ENCODE measurements at places on chromosomes 2 and 18.
A peak's percentile ranks its signal among the peaks of the same experiment; 100 is the strongest.

- DNase-seq = no peak
Measured at GRCh38 chr18:72822202-72822601, 45.6 kb downstream of the NETO1 start.

DNA sequence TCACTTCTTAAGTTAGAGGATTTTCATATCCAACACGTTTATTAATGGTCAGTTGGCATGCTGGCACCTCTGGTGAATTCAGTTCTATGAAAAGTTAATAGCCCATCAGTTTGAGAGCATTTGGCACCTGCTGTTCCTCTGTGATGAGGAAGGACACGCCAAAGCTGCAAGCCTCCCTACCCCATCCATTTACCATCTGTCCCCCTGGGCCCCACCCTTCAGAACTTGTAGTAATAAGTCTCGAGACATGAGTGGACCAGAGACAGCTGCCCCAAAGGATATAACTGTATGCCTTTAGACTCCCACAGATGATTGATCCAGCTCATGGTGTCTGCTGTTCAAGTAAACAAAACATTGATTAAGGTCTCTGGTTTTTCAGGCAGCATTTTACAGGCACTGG is 6.3 kb downstream of the OST4 start:
- DNase-seq = no peak

DNA sequence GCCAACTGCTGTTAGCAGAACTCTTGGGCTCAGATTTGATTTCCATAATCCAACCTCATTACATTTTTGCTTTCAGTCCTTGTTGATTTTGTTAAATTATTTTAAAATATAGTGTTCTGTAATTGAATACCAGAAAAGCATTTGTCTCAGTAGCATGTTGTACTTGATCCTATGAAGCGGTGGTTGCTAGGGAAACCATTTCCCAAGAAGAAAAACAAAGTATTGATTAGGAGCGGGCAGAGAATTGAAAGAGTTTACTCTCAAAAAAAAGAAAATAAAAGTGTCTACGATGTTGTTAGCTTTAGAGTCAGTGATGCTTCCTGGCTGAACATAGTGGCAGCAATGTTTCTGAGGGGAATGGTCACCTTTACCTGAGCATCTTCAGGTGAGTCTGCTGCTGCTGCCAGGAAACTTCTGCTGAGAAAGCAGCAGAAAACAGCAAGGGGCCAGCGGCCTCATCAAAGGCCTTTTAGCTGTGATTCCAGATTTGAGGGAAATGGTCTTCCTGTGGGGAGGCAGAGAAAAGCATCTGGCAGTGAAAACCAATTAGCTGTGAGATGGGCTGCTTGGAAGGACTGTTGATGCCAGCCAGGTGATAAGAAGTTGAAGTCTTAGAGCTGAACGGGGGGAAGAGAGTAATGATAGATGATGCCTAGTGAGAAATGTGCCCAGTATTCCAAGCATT is 37.1 kb downstream of the CRIM1 start:
- DNase-seq = no peak

DNA sequence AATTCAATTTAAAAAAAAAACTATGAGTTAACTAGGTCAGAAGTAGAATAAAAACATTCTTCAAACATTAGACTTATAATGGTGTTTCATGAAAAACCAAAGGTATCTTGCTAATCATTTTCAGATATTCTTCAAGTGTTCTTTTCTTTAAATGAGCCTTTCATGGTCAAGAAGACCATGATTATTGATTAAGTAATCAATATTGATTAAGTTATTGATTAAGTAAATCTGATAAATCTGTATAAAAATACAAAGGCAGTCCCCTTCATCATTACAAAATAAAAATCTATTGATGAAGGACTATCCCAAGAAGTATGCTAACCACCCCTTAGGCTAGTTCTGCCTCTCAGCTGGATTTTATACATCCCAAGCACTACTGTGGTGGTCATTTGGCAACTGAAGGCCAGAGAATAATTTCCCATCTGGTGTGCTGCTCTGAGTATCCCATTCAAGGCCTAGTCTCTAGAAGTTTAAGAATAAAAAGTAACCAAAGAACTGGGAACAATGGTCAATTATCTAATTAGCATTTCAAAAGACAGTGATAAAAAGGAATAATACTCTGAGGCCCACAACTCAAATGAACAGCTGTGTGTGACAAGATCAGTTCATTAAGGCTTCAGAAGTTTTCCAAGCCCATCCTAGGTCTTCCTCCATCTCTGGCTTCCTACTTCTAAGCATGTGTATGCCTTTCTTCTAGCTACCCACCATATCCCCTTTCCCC is 63.5 kb downstream of the TCF4 start:
- no peak for DNase-seq

DNA sequence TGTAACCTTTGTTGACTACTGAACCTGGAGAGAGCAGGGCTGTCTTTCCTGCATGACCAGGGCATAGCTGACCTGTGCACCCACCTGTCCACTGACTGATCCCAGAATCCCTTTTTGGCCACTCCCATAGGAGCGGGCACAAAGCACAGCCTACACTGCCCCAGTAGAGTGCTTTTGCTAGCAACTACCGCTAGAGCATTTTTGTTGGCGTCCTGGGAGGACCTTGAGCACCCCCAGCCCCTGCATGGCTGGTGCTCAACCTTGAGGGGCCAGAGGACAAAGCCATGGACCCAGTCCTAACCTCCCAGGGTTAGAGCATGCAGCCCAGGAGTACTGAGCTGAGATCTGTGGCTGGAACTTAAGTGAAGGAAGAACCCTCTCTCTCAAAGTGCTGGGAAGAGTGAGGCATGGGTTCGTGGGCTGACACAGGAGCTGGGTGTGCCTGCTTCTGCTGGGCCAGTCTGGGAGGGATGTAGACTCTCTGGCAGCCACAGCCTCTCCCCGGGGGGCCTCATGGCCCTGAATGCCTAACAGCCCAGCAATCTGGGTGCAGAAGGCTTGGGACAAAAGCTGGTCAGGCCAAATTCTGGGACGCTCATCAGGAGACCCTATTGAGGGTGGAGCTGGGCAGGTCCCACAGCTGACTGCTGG is 140.0 kb downstream of the GALNT1 start:
- DNase-seq = no peak

GRCh38 chr2:143452817-143453451 is 323.7 kb downstream of the ARHGAP15 start:
- DNase-seq = peak; percentile 23

GRCh38 chr2:76307495-76307894 is 596.8 kb upstream of the GCFC2 start:
- no peak for DNase-seq

GRCh38 chr2:128169497-128169896 is 78.5 kb downstream of the UGGT1 start:
- DNase-seq = no peak

- DNase-seq = no peak
Measured at GRCh38 chr18:56257205-56257604, 381.2 kb downstream of the TXNL1 start.

DNA sequence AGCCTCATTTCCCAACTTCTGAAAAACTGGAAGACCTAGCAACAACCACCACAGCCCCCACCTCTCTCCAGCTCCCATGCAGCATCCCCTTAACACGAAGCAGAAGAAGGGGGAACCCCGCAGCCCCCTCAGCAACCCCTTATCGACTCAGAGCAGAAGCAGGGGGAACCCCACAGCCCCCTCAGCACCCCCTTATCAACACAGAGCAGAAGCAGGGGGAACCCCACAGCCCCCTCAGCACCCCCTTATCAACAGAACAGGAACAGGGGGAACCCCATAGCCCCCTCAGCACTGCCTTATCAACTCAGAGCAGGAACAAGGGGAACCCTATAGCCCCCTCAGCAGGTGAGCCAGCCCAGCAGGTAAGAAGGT is 6.7 kb downstream of the SLC66A2 start:
- no peak for DNase-seq

GRCh38 chr2:126244937-126245336 is 411.0 kb upstream of the GYPC start:
- no peak for DNase-seq

GRCh38 chr2:68189991-68190784 is 32.5 kb downstream of the PNO1 start:
- DNase-seq = no peak

- DNase-seq = no peak
Measured at GRCh38 chr2:240245184-240245583, 104.7 kb upstream of the OTOS start.

DNA sequence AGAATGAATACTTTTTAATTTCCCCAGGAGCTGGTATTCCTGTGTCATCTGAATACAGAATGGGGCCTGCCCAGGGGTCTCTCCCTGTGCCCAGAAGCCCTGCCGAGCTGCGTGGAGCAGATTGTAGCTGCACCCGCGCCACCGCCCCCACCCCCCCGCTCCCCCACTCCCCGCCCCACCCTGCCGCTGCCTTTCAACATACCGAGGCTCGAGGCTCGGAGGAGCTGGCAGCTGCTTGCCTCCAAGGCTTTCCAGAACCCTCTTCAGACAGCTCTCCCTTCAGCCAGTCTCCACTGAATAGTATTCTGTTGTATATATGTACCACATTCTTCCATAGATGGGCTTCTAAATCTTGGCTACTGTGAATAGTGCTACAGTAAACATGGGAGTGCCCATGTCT is 150.7 kb downstream of the TSN start:
- DNase-seq = no peak

- no peak for DNase-seq
Measured at GRCh38 chr18:25516747-25517498, 165.0 kb upstream of the ZNF521 start.

GRCh38 chr2:43224131-43224570 is 2.3 kb downstream of the ZFP36L2 start:
- peak; percentile 56 for DNase-seq

GRCh38 chr2:164369366-164369765 is 251.9 kb downstream of the GRB14 start:
- DNase-seq = no peak

DNA sequence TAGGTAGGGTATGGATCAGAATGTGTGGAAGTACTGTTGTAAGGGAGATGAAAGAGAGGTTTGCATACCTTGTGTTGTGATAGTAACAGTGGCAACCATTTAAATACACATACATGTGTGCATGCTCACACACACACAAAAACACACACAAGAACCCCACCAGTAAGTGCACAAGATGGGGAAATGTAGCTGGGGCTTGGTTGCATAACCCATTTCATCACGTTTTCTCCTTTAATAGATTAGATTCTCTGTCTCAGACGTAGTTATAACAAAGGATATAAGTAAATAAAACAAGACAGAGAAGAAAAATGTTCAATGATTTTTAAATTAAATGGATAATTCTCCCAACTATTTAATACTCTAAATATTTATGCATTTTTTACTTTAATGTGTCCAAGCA is 13.4 kb downstream of the ARHGAP15 start:
- DNase-seq = no peak

- DNase-seq = no peak
Measured at GRCh38 chr2:95314964-95315611, 17.9 kb downstream of the KCNIP3 start.

DNA sequence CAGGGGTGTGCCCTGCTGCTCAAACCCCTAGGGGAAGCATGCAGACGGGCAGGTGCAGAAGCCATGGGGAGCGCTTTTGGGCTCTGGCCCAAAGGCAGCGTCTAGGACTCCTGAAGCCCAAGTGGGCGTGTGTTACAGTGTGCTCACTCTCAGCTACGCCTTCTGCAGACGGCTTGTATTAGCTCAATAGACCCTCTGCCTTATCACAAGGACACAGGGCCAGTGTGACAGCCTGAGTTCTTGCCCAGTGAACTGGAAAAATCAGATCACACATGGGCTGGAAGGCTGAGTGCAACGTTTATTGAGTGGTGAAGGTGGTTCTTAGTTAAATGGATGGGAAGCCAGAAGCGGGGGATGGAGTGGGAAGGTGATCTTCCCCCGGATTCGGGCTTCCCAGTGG is 210.9 kb downstream of the CDH20 start:
- DNase-seq = no peak

Measured in stimulated activated CD8-positive, alpha-beta memory T cell treated with anti-CD3 and anti-CD28 coated beads, Interleukin-7, amount 100 ng/mL, for 4 hours (primary cell).